CD4-positive, alpha-beta T cell treated with Interleukin-4 for 1 hour (primary cell): ENCODE measurements at places on chromosomes 11 and 22.

DNA sequence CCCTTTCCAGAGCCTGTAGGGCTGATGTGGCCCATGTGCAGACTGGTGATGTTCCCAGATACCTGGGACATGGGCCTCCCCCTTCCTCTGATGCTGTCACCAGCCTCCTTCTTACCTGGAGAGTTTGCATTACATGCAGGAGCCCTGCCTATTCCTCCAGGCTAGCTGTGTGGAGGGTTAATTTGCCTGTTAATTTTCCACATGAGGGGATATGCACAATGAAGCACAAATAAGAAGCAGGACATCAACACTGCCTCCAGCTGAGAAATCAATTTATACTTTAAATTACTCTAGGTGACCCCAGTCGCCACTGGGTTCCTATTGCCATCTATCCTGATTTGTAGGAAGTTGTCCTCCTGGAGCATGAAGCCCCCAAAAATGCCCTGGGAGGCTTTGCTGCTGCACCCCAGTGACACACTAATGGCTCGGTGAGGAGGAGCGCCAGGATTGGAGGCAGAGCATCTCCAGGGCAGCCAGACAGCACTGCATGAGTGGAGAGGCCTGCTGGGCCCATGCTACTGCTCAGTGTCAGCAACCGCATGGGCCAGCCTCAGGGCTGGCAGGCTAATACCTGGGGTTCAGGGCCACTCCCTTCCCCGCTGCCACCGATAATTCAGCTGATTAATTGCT is 101.6 kb upstream of the USP47 start:
- no peak for DNase-seq

- no peak for DNase-seq
These were observed 30.5 kb downstream of the KCNQ1 start for GRCh38 chr11:2475136-2475918.

DNA sequence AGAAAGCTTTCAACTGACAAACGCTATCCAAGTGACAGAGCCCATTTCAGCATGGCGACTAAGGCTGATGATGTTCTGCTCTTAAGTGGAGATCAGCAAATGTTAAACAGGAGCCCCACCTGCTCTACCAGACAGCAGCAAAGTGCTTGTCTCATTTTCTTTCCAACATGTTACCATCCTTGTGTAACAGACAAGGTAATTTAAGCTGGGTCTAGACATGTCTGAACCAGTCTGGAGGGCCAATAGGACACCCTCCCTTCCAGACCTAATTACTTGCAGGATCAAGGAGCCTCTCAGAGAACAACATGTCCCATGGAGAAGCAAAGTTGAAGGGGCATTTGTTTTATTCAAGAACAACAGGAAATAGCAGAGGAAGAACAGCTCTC is 3.9 kb upstream of the LMO2 start:
- DNase-seq: no peak

DNA sequence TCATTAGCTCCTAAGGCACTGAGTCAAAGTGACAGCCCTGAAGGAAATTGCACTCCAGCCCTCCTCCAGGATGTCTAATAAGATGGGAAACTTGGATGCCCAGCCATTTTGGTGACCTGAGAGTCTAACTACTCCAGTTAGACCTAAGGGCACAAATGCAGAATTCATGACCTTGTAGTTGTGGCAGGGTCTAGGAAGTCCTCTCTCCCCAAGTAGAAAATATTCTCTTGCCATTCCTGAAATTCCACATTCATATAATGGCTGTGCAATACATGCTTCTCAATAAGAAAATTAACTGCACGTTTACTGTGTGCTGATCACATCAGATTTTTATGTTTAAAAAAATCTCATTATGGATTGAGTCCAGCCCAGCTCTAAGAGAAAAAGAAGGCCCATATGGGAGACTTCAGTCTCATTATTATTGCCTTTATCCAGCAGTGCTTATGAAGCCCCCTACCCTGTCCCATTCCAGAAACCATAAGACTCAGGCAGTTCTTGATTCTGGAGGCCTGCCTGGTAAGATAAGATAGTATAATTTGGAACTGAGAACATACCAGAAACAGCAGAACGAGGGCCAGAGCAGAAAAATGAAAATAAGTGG is 133.7 kb upstream of the LDLRAD3 start:
- no peak for DNase-seq

DNA sequence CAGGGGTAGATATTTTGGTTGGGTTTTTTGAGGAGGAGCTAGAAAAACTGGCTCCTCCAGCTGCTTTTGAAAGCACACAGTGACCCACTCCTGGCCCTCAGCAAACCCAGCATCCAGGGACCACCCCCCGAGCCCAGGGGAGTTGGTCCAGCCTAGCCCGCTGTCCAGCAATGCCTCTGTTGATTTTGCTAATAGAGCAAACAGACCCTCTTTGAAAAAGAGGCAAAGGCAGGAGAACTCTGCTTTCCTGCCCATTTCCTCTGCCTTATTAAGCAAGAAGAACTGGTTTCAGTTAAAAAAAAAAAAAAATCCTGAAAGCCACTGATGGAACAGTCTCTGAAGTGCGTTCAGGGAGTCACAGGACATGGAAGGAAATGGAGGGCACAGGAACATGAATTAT is 25.3 kb downstream of the ABTB2 start:
- DNase-seq: no peak

GRCh38 chr11:12868315-12869073 is 140.6 kb upstream of the RASSF10 start:
- DNase-seq: no peak

DNA sequence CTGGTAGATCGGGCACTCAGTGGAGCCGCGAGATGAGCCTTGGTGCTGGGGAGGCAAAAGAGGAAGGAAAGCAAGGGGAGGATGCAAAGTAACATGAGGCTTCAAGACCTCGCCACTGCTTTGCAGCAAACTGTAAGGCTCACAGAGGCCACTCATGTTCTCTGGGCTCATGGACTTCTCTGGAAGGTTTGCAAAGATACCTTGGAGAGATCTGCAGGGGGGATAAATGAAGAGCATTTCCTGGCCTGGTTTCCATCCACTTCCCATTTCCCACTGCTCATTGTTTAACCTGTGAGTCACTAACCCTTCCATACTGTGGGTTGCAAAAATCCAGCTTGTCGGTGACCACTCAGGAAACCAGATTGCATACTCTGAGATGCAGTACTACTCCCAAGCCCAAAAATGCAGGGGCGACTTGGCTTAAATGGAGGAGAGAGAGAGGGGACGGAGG is 38.5 kb downstream of the OSBP2 start:
- DNase-seq: no peak

- DNase-seq: no peak
These were observed 220.1 kb upstream of the CNTN5 start for GRCh38 chr11:98800696-98801095.

GRCh38 chr11:128669506-128670270 is 24.2 kb upstream of the FLI1 start:
- no peak for DNase-seq

DNA sequence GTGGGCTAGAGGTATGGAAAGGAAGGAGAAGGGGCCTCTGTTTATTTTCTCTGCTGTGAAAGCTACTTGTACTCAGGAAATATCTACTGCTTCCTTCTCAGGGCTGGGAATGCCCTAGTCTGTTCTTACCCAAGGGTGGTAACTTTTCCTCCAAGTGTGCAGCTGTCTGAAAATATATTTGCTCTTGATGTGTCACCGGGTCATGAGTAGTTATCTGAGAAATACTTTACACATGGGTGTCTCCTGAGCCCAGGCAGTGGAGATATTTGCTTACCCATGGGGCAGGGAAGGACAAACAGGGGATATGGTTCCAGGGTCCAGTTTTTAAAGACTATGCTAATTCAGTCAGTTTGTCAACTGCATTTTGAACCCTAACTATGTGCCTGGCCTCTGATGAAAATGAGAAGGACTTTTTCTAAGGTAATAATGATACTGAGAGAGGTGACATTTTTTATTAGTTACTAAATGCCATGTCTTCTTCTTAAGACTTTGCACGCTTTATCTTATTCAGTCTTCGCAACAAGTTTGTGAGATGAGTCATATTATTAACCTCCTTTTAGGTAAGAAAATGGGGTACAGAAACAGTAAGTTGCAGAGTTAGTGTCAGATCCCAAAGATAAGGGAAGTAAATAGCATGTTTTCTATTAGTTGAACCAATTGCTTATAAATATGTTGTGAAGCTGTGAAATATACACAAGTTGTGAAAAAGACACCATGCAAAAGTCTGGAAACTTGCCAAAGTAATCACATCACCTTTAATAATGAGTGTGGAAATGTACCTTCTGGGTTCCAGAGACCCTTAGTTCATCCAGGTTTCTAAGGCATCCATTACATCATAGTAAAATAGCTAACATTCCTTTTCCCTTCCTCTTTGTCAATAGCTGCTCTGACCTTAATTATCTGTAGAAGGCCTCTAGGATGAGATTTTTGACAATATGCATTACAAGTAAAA is 22.9 kb downstream of the SYTL2 start:
- DNase-seq: no peak

DNA sequence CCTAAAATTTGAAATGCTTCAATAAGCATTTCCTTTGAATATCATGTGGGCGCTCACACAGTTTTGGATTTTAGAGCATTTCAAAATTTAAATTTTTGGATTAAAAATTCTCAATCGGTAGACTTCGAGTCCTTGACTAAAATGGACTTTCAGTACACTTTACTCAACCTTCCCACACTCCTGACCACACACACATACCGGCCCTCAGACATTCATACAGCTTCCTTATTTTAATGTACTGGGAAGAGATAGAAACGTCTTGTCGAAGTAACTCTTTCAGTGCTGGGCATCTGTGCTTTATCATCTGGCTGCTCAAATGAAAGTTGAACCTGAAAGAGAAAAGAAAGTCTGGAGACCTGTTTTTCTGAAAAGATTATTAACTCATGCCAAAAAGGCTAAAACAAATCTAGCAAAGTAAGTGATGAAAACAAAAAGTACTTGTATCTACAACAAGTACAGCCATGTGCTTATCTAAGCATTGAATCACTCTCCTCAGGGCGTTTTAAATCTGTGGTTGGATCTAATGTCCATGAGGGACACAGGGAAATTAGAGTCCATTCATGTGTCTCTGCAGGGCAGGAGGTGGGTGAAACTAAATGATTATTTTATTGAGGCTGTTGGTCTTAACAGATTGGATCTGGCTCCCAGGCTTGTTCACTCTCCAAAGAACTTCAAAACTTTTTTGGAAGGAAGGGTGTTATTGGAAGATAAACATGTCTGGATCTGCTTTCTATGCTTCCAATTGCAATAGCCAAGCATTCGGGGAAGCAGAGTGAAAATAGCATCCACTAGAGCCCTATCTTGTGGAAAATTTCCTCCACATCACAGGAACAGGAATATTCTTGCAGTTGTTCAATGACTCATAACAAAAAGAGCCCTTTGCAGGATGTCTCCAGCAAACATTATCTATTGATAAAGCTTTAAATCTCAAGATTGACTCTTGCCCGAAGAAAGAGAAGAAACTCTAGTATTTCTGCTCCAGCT is 47.0 kb downstream of the CARD18 start:
- no peak for DNase-seq

DNA sequence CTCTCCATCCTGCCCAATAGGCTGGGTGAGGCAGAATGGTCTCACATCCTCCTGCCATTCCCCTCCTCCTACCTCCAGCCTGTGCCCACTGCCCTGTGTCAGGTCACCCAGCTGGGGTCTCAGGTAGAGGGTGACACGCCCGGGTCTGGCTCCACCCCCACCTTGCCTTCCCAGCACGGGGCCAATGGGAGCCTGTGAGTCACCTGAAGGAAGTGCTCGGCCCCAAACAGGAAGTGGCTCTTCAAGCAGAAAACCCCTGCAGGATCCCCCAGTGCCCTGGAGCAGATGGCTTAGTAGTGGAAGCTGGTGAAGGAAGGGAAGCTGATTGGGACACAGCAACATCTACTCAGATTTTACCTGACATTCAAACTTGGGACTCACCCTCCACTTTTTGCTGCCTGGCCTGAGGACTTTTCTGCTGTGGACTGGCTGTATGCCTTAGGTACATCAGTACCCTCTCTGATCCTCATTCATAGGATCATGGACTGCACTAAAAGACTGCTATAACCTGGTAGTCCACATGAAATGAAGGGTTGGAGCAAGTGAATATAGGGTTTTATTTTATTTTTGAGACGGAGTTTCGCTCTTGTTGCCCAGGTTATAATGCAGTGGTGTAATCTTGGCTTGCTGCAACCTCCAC is 33.4 kb downstream of the GDPD5 start:
- DNase-seq: peak; percentile 63

GRCh38 chr22:36162127-36163034 is 1.8 kb upstream of the APOL3 start:
- DNase-seq: peak; percentile 87

DNA sequence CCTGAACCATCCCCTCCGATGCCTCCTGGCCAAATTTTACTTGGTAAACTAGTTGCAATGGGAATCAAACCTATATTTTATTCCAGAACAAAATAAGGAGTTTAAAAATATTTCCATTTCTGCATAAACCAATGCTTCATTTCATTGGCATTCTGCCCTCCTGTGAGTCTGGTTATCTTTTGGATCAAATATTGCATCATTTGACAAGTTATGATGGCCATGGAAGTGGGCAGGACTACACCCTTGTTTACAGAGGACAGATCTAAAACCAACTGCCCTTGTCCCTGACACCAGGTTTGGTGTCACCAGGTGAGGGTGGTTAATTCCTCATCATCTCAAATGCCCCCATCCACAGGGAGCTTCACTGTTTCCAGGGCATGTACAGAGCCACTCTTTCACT is 28.2 kb upstream of the E2F8 start:
- DNase-seq: no peak

DNA sequence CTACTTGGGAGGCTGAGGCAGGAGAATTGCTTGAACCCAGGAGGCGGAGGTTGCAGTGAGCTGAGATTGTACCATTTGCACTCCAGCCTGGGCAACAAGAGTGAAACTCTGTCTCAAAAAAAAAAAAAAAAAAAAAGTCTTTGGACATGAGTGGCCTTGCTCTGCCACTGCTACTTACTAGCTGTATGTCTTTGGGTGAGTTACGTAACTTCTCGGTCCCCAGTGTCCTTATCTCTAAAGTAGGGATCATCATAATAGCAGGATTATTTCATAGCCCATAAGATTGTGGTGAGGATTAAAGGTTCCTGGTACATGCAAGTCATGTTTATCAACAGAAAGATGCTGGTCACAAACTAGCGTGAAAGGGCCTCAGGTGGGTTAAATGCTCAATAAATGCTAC is 53.9 kb upstream of the HEPHL1 start:
- no peak for DNase-seq

GRCh38 chr11:84524422-84525051 is 1102.6 kb downstream of the DLG2 start:
- no peak for DNase-seq

DNA sequence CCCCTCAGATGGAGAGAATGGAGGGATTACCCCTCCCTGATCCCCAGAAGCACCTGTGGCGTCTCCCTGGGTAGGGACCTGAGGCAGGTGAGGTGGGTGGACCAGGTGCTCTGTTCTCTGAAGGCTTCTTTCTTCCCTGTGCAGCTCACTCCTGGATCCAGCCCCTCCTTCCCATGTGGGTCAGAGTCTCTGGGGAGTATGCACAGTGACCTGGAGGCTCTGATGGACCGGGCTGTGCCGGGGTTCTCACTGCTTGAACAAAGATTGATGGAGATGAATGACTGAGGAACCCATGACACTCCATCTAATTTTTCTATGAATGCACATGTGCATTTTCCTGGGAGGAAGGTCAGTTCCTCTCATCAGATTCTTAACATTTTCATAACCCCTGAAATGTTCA is 78.6 kb upstream of the SHANK2 start:
- no peak for DNase-seq

- DNase-seq: peak; percentile 99
These were observed at the start of gene DEAF1 for GRCh38 chr11:694563-695287. Gene DEAF1 (minus strand): TSS chr11:695222. CDS start chr11:695047, 175 bp downstream.

GRCh38 chr11:64624883-64625481 is 34.0 kb downstream of the SLC22A12 start:
- peak; percentile 46 for DNase-seq
